ENCODE measurements at places on chromosomes 12 and 14. TPM values are rescaled to one million over a fixed set of nuclear protein-coding genes. Genes with fewer than 3 reads are reported as not detected.

The LRP1-AS gene
- total RNA-seq = not detected

The FAM186B gene
- total RNA-seq = 0.13 TPM

The DTX1 gene
- total RNA-seq = 0.44 TPM

The KRT85 gene
- not detected for total RNA-seq

The LYZ gene
- total RNA-seq = 1.1 TPM

The PELI2 gene
- total RNA-seq = 0.28 TPM

The HSPA2 gene
- total RNA-seq = 7.7 TPM

The NABP2 gene
- 99.6 TPM for total RNA-seq

The TMPRSS12 gene
- not detected for total RNA-seq

The KRT6C gene
- total RNA-seq = not detected

The CMA1 gene
- not detected for total RNA-seq

The MAP3K9 gene
- 12.1 TPM for total RNA-seq

The ALX1 gene
- total RNA-seq = 0.23 TPM

The TRIM9 gene
- 0.44 TPM for total RNA-seq

The HOXC12 gene
- 5.1 TPM for total RNA-seq

The SLC7A8 gene
- total RNA-seq = 0.90 TPM

The POTEM gene
- not detected for total RNA-seq

The NDUFA9 gene
- 74.0 TPM for total RNA-seq

The NOVA1 gene
- total RNA-seq = not detected

The PRPH gene
- 0.39 TPM for total RNA-seq

The CD4 gene
- total RNA-seq = 0.23 TPM

The C12orf56 gene
- total RNA-seq = 2.8 TPM

The MFAP5 gene
- not detected for total RNA-seq

The AP4S1 gene
- total RNA-seq = 3.3 TPM

The SLCO1A2 gene
- total RNA-seq = not detected

The TPH2 gene
- total RNA-seq = not detected

The BHLHE41 gene
- 147 TPM for total RNA-seq

The ZC2HC1C gene
- total RNA-seq = 5.2 TPM

The SLC5A8 gene
- total RNA-seq = not detected

The ERG28 gene
- total RNA-seq = 23.1 TPM

The KCNMB4 gene
- 0.13 TPM for total RNA-seq

The FOXM1 gene
- 71.2 TPM for total RNA-seq

The HCAR1 gene
- total RNA-seq = 0.31 TPM

The PRB2 gene
- not detected for total RNA-seq

The AMHR2 gene
- total RNA-seq = 0.13 TPM

The GUCY2C gene
- 0.13 TPM for total RNA-seq

The EPYC gene
- not detected for total RNA-seq

Data from Panc1 (cell line).